ENCODE measurements at places on chromosomes 1 and 21. TPM values are rescaled to one million over a fixed set of nuclear protein-coding genes. Genes with fewer than 3 reads are reported as not detected.

The RNU1-1 gene
- total RNA-seq = under 0.01 TPM

The FMO3 gene
- total RNA-seq = not detected

The IL12RB2 gene
- not detected for total RNA-seq

The PCP4L1 gene
- not detected for total RNA-seq

The RSPO1 gene
- not detected for total RNA-seq

The OR10J1 gene
- 0.05 TPM for total RNA-seq

The PRAMEF14 gene
- not detected for total RNA-seq

The FOXO6 gene
- not detected for total RNA-seq

The RUNX1 gene
- 10.6 TPM for total RNA-seq

The ACTL8 gene
- not detected for total RNA-seq

The ELOVL1 gene
- total RNA-seq = 68.9 TPM

The SNIP1 gene
- 9.1 TPM for total RNA-seq

The LIN28A gene
- not detected for total RNA-seq

The ODF2L gene
- 6.7 TPM for total RNA-seq

The LDLRAD1 gene
- not detected for total RNA-seq

The CD160 gene
- total RNA-seq = not detected

The GJA9 gene
- total RNA-seq = not detected

The CLEC20A gene
- total RNA-seq = not detected

The NPHS2 gene
- total RNA-seq = not detected

The TAGLN2 gene
- 137 TPM for total RNA-seq

The PRRX1 gene
- not detected for total RNA-seq

The PRAMEF33 gene
- not detected for total RNA-seq

The SPRR4 gene
- not detected for total RNA-seq

The SH2D1B gene
- total RNA-seq = not detected

The NDUFV3 gene
- total RNA-seq = 28.0 TPM

The MRAP gene
- total RNA-seq = not detected

The DFFA gene
- 20.5 TPM for total RNA-seq

The ARV1 gene
- total RNA-seq = 45.8 TPM

The HSD3B2 gene
- total RNA-seq = not detected

The DCST1 gene
- not detected for total RNA-seq

The ARHGEF11 gene
- total RNA-seq = 32.0 TPM

The RHEX gene
- total RNA-seq = not detected

The CD164L2 gene
- not detected for total RNA-seq

The DLGAP3 gene
- not detected for total RNA-seq

The LCE1B gene
- not detected for total RNA-seq

The NHLH1 gene
- 0.27 TPM for total RNA-seq

The KCNT2 gene
- 4.1 TPM for total RNA-seq

The DDAH1 gene
- 34.0 TPM for total RNA-seq

The SLFNL1 gene
- not detected for total RNA-seq

The CALML6 gene
- 0.12 TPM for total RNA-seq

The IL23R gene
- total RNA-seq = not detected

The SMYD3 gene
- 334 TPM for total RNA-seq

The IFI44L gene
- total RNA-seq = 16.1 TPM

The AMPD1 gene
- total RNA-seq = not detected

The PLCH2 gene
- not detected for total RNA-seq

The SELL gene
- total RNA-seq = not detected

The SLC30A2 gene
- total RNA-seq = not detected

The RPTN gene
- total RNA-seq = not detected

The NUDT4B gene
- total RNA-seq = 40.6 TPM

The SLC6A17 gene
- total RNA-seq = not detected

The SPRR1B gene
- not detected for total RNA-seq

The NKAIN1 gene
- total RNA-seq = 1.0 TPM

The GBP3 gene
- total RNA-seq = 1.7 TPM

The KRTAP19-1 gene
- not detected for total RNA-seq

The FAM177B gene
- 0.57 TPM for total RNA-seq
